HTR-8/SVneo (cell line): ENCODE measurements at places on chromosomes 2 and 18.

DNA sequence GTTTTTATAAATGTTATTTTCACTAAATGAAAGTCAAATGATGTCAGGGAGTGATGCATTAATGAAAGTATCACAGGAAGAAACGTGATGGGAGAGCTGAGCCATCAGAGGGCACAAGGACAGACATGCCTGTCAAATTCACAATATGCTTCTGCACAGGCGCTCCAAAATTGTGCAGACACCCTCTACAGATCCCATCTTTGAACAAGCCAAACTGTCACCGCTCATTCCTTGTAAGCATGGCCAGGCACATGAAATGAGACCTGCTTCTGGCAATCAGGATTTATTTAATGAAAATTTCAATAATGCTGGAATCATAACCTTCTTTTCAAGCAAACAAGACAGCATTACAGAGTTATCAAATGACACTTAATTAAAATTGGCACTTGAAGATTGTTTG is 20.4 kb upstream of the FSHR start:
- DNase-seq: no peak

GRCh38 chr18:45877403-45877802 is 51.9 kb downstream of the SIGLEC15 start:
- DNase-seq: no peak

- no peak for DNase-seq
Observed at GRCh38 chr18:44729631-44730101, 49.0 kb downstream of the SETBP1 start.

DNA sequence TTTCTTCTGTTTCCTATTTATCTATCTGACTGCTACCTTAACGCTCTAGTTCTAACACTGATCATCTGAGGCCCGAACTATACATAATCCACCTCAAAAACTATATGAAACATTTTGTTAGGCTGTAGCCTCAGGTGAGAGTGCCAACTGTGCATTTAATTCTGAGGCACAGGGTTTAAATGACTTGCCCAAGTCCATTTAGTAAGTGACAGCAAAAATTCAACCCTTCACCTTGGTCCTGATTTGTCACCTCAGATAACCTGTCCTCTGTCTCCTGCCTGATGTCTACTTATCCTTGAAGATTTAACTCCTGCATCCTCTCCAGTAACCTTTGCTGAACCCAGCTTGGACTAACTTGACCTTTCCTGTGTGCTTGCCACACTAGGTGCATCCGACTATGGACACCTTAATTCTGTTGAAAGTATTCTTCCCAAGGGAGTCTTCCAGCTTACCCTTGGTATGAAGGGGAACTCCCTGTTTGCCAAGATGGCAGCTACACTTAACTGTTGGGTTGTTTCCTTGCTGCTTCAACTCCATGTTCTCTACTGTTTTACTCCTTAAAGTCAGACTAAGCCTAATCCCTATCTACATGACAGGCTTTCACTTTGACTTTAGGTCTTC is 23.5 kb downstream of the CD302 start:
- no peak for DNase-seq

GRCh38 chr2:46980786-46981573 is 65.4 kb upstream of the MCFD2 start:
- no peak for DNase-seq

- no peak for DNase-seq
Observed at GRCh38 chr2:116716038-116716437, 1098.5 kb upstream of the DDX18 start.

- no peak for DNase-seq
Observed at GRCh38 chr2:24076849-24077534, 866 bp upstream of the SF3B6 start.

- DNase-seq: no peak
Observed at GRCh38 chr2:24871852-24872333, 48.1 kb downstream of the ADCY3 start.

GRCh38 chr2:128597121-128597762 is 278.6 kb upstream of the HS6ST1 start:
- no peak for DNase-seq

GRCh38 chr2:86487062-86487461 is 45.9 kb downstream of the KDM3A start:
- no peak for DNase-seq

- no peak for DNase-seq
Observed at GRCh38 chr2:20303966-20304365, 46.7 kb downstream of the PUM2 start.

GRCh38 chr2:3965953-3966352 is 262.6 kb downstream of the DCDC2C start:
- DNase-seq: no peak

DNA sequence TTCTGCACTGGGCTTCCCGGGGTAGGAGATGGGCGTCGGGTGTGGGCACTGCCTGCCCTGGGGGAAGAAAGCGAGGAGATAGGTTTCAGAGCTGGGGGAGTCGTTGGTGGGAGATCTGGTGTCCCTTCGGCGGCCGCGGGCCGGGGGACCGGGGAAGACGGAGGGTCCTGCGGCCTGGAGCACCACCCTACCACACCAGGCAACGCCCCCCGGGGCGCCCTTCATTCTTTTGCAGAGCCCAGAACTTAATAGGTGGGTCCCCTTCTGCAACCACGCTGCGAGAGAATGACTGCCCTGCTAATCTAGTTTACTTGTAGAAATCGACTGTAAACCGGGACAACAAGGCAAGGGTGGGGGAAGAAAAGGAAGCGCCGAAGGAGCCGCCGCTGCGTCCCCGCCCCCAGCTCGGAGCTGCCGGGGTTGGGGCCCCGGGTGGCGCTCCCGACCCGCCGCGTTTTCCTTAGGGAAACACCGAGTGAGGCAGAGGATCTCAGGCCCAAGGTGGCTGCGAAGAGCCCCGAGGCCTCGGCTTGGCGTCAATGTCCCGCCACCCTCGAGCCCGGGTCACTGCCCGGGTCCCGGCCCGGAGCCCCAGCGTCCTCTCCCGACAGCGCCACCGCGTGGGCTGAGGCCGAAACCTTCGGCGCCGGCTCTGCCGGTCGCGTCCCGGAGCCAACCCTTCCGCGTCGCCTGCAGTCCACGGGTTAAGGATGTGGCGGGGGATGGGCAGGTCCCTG is 5.4 kb upstream of the SATB2 start:
- peak; percentile 81 for DNase-seq

DNA sequence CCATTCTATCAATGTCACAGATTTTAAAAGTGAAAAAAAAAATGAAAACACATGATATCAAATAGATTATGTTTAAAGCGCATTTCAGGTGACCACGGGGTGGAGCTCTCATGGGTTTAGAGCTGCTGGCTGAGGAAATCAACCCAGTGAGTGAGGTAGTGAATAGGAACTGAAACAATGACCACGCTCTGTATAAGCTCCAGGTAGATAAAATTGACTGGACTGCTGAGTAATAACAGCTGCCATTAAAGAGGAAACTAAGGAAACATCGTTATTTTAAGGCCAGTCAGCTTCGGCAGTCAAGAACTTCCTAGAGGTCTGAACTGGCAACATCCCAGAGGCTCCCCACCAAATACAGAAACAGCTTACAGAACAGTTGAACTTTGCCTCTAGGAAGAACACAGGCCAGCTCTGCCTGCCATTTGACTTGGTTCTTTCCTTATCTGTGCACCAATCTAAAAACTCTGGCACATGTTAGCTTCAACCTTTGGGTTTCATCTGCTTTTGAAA is 185.9 kb downstream of the PDE1A start:
- peak; percentile 10 for DNase-seq
